ENCODE measurements at places on chromosomes 7 and 10.
A peak's percentile ranks its signal among the peaks of the same experiment; 100 is the strongest.

DNA sequence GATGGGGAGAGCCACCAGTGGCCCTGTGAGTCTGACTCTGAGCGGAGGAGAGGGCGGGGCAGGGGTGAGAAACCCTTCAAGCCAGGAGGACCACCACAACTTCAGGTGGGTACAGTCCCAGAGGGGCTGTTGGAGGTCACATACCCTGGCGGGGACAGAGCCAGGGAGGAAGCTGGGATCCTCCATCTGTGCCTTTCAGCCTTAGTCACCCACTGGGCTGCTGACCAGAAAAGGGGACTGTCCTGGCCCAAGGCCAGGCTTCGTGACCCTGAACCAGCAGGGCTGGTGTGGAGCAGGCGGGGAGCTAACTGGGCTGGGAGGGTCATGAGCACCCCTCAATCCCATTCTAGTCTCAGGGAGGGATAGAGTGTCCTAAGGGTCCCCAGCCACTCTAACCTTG lies 1.5 kb upstream of the CALHM3 start:
- DNase-seq: peak; percentile 75

DNA sequence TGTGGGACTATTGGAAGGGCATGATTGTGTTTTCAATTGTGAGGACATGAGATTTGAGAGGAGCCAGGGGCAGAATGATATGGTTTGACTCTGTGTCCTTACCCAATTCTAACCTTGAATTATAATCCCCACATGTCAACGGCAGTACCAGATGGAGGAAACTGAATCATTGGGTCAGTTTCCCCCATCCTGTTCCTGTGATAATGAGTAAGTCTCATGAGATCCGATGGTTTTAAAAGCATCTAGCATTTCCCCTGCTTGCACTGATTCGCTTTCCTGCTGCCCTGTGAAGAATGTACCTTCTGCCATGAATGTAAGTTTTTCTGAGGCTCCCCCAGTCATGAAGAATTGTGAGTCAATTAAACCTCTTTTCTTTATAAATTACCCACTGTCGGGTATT lies 1367.1 kb downstream of the XPNPEP1 start:
- no peak for DNase-seq

DNA sequence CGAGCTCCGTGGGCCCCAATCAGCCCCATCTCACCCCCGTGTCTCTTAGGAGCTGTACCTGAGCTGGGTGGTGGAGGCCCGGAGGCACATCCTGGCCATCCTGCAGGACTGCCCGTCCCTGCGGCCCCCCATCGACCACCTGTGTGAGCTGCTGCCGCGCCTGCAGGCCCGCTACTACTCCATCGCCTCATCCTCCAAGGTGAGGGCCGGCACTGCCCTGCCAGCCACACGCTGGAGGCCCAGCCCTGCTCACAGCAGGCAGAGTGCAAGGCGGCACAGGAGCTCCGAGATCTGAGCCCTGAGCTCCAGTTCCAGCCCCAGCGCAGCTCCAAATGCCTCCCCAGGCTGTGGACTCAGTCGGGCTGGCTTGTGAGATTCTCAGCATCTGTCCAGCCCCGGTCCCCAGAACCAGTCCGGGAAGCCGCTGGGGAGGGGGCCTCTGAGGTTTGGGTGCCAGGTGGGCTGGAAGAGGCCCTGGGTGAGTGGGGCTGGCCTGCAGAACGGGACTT lies 9.3 kb downstream of the TMEM120A start:
- DNase-seq: no peak

DNA sequence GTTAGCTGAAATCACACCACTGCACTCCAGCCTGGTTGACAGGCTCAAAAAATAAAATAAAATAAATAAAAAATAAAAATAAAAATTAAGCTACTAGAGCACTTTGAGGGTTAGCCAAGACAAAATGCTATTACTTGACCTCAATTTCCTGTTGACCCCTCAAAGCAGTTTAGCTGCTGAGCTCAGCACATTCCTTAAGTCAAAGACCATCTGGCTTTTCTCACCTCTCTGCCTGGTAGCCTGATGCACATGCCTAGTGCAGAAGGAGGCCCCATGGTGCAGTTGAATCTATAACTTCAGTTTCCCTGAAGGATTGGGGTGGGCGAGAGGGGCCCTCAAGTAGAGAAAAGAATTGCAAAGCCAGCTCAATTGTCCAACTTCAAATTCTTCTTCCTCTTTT lies 211.1 kb upstream of the GALNT17 start:
- no peak for DNase-seq

DNA sequence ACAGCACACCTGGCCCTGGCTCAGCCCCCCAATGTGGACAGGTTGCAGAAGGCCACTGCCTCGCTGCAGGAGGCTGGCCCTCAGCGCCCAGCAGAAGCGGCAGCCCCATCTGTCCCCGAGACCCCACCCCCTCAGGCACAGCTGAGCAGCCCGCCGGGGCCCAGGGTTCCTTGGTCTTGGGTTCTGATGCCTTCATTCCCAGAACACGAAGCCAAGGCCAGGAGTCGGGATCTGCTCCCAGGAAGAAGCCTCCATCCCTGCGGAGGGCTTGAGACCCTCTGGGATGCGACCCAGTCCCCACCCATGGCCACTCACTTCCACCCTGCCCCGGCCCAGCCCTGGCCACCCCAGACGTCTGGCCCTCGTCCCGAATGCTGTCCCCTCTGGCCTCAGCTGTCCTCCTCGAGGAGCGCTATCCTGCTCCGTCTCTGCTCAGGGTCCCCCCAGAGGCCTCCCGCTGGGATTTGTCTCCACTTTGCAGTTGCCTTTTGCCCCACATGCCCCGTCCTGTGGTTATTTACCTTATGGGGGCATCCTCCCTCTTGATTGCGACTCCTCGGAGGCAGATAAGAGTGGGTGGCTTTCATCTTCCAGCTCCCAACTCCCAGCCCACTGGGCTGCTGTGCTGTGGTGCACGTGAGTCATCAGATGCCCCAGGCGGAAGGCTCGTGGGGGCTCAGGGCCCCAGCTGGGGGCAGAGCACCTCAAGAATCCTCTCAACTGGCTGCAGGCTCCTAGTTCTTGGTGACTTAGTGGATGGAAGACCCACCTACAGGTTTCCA lies 97.5 kb downstream of the MKI67 start:
- DNase-seq: no peak

GRCh38 chr7:23662124-23662983 lies 17.6 kb upstream of the FAM221A start:
- DNase-seq: peak; percentile 13

GRCh38 chr10:33112831-33113455 lies 154.9 kb upstream of the ITGB1 start:
- peak; percentile 48 for DNase-seq

GRCh38 chr10:562142-562541 lies 127.3 kb downstream of the DIP2C start:
- no peak for DNase-seq

DNA sequence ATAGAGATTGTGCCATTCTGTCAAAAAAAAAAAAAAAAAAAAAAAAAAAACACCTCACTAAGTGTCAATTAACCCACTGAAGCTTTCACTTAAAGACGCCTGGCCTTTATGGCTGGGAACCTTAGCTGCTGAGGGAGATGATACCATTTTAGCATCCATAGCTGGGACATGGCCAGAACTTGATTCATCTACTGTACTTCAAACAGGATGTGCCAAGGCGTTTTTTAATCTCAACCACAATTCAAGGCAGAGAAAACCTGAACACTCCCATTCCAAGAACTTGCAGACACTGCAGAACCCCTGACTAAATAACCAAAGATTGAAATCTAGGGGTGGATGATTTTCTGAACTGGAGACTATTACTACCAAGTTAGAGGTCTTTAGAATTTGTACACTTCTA lies 996.6 kb downstream of the SORCS1 start:
- no peak for DNase-seq

- no peak for DNase-seq
Observed at GRCh38 chr10:44415121-44415520, 30.2 kb upstream of the CXCL12 start.

GRCh38 chr7:105118612-105119600 lies 104.9 kb downstream of the KMT2E start:
- DNase-seq: no peak

DNA sequence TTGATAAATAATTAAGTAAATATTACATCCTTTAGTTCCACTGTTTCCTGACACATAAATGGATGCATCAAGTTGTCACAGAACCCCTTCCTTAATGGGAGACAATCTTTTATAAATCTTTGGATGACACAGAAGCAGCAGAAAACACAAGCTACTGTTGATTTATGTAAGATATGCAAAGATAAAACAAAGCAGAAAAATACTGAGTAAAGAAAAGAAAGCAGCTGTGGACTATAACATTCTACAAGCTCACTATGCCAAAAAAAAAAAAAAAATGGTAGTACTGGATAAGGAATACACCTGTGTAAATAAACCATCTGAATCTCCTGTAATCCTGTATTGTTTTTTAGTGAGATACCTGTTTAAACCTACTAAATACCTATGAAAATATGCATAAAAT lies 92.0 kb upstream of the FAM180A start:
- DNase-seq: no peak

DNA sequence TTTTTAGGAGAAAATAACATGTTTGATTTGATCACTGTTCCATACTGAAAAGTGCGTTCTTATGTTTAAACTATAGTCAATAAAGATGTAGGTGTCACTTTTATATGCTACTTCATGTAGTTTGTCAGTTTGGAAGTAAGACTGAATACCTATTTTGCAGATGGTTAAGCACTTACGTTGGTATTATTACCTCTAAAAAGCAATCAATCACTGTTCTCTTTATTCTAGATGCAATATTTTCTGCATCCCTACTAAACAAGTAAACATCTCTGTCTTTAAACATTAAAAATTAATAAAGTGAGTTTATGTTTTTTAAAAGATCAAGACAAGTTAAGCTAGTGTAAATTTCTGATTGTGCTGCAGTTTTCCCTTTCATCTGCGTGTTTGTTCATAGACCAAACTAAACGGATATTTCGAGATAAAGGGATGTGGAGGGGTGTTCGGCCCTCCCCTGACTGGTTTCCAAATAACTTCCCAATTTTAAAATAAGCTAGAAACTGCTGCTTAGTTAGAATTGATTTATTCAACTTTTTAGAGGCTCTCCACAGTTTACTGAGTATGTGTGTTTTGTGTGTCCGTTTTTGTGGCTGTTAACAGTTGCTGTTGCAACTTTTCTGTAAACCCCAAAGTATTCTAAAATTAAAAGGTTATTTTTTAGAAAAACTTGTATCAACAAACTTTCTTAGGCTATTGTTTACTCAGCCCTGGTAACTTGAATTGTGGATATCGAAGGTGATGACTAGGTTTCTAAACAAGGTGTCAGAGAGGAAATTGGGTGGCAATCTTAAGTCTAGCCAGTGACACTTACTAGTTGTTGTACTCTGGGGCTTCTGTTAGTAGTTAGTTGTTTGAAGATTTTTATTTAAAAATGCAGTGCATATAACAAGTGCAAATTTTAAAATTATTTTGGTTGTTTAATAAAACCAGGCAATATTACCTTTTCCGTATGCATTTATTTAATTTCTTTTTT lies 974 bp downstream of the KIF11 start:
- DNase-seq: no peak

DNA sequence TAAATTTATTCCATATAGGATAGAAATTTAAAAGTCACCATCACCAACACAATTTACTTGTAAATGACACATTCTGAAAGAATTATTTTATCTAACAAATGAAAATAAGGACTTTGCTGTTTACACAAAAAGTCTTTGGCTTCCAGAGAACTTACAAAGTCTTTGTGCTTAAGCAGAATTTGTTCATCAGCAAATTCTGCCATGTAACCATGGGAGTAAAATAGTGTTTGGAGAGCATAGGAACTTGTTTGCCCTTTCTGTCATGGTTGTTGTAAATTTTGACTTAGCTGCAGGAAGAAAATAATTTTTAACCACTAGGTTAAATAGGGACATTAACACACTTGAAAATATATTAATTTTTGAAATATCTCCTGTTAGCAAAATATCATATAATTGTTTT lies 15.2 kb downstream of the FGL2 start:
- no peak for DNase-seq

DNA sequence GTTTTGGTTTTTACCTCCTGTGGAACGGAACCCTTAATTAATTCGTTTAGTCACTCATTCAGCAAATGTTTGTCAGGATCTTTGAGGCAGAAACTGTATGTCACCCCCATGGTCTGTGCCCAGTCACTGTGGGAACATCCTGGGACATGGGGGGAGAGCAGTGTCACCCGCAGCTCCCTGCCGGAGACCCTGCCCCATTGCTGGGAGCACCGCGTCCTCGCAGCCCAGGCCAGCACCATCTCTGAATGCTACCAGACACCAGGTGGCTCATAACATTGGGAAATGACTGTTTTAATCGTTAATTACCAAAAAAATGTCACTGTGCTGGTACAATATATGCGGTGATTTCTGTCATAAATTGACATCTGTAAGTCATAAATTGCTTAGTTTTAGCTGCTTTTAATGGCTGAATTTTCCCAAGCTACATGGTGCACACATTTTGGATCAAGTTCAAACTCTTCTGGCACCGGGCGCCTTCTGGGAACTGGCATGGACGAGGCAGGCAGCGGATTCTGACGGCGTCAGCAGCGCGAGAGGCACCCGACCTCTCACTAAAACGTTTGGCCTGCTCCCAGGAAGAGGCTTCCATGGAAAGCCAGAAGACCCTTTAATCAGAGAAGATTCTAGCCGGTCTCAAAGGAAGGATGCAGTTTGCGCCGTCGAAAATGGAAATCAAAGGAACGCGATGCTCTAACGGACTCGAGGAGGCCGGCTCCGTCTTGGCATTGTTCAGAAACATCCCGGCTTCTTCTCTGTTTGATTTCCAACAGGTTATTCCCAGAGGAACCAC lies 184.2 kb downstream of the ADARB2 start:
- DNase-seq: no peak

DNA sequence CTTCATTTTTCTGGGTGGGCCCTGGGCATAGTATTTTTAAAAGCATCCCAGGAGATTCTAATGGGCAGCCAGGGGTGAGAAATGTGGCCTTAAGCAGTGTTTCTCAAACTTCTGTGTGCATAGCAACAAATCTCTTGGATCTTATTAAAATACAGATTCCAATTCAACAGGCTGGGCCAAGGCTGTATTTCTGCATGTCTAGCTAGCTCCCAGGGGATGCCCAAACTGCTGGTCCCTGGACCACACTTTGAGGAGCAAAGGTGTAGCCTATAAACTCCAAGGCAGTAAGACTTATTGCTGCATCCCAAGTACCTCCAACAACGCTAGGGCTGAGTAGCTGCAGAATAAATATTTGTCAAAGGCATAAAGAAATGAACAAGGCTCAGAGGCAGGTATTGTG lies 292.9 kb upstream of the ZMIZ1 start:
- no peak for DNase-seq

DNA sequence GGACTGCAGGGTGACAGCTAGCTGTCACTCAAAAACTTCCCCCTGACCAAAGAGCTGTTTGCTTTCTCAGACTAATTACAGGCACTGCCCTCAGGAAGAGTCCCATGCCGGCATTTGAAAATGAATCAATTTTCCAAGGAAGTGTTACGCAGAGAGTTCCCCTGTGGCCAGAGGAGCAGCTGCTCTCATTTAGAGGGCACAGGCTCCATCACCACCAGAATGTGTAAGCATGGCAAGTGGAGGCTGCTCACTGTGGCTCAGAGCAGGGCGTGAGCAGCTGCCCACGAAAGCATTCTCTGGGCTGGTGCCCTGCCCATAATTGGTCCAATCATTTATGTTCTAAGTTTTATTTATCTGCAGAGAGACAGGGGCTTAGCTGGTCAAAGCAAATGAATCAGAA lies 202.2 kb downstream of the RAMP3 start:
- no peak for DNase-seq

GRCh38 chr7:128770233-128770632 lies 5.4 kb downstream of the OPN1SW start:
- no peak for DNase-seq

- DNase-seq: no peak
Observed at GRCh38 chr7:43570688-43571365, 12.1 kb upstream of the STK17A start.

GRCh38 chr7:122337011-122337410 lies 32.5 kb upstream of the FEZF1 start:
- DNase-seq: no peak
